ENCODE measurements at places on chromosomes 4 and X.

GRCh38 chr4:180455226-180455625 is 1788.0 kb upstream of the TENM3 start:
- DNase-seq, result no peak

GRCh38 chr4:168876106-168876505 is 133.9 kb downstream of the CBR4 start:
- no peak for DNase-seq

GRCh38 chr4:84895283-84895682 is 71.2 kb downstream of the WDFY3 start:
- DNase-seq, result no peak

GRCh38 chr4:104971462-104971861 is 175.2 kb upstream of the TET2 start:
- no peak for DNase-seq

DNA sequence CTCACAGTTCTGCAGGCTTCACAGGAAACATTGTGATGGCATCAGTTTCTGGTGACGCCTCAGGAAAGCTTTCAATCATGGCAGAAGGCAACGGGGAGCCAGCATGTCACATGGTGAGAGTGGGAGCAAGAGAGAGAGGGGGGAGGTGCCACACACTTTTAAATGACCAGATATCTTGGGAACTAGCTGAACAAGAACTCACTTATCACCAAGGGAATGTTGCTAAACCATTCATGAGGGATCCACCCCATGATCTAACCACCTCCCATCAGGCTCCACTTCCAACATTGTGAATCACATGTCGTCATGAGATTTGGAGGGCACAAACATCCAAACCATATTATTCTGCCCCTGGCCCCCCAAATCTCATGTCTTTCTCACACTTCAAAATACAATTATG is 43.3 kb upstream of the GPR173 start:
- DNase-seq, result no peak

GRCh38 chr4:36392916-36393315 is 111.5 kb downstream of the DTHD1 start:
- DNase-seq, result no peak

GRCh38 chrX:9913146-9913433 is 54.1 kb upstream of the CLDN34 start:
- DNase-seq, result no peak

DNA sequence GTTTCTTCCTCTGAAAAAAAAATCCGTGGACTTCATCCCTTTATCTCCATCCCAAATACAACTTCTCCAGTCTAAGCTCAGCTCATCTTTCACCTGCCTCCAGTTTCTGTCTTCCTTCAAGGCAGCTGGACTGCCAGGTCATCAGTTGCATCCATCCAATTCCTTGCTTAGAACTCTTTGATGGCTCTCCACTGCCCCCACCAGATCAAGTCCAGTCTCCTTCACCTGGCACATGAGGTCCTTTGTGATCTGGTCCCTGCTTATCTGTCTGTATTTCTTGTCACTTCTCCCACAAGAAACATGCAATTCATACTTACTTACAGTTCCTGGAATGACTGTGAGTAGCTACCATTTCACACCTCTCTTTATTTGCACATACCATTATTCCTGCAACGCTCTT is 33.8 kb downstream of the OTUD6A start:
- no peak for DNase-seq

GRCh38 chr4:164440199-164440598 is 313.7 kb upstream of the SMIM31 start:
- no peak for DNase-seq

GRCh38 chr4:185017964-185018772 is at the start of gene HELT:
HELT (plus strand) TSS chr4:185018490; CDS start chr4:185018929, 439 bp downstream.
- DNase-seq, result no peak

- no peak for DNase-seq
Observed at GRCh38 chr4:175714686-175715085, 97.4 kb downstream of the GPM6A start.

DNA sequence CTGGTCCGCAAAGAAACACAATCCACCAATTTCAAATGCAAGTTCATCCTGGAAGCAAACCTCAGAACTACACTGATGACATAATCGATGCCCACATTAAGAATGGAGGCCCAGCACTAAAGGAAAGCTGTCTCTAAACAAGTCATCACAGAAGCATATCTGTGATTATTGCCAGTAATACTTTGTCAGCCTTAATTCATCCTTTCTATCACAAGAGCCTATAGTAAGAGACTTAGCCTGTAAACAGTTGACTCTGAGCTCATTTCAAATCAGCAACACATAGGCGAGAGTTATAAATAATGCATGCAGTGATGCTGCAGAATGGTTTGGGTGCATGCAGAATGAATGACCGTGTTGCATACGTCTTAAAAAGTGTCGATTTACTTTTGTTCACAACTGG is 105.9 kb upstream of the ZFP42 start:
- DNase-seq, result no peak
